Activated naive CD4-positive, alpha-beta T cell treated with anti-CD3 and anti-CD28 coated beads, Interleukin-2, amount 10 ng/mL, durations not matched to agents 5 hours and 36 hours (primary cell): ENCODE measurements at places on chromosomes 12 and 14. TPM values are rescaled to one million over a fixed set of nuclear protein-coding genes. Genes with fewer than 3 reads are reported as not detected.

PCK2 gene
- 54.5 TPM for total RNA-seq

SAMD15 gene
- total RNA-seq, result 0.23 TPM

PLD4 gene
- not detected for total RNA-seq

BCL11B gene
- total RNA-seq, result 106 TPM

DENR gene
- 49.0 TPM for total RNA-seq

MANSC4 gene
- not detected for total RNA-seq

SPRYD4 gene
- 3.4 TPM for total RNA-seq

RAD51AP1 gene
- total RNA-seq, result 30.3 TPM
